Posterior vena cava (tissue), 2 donors: ENCODE measurements at places on chromosomes 7 and 10.

DNA sequence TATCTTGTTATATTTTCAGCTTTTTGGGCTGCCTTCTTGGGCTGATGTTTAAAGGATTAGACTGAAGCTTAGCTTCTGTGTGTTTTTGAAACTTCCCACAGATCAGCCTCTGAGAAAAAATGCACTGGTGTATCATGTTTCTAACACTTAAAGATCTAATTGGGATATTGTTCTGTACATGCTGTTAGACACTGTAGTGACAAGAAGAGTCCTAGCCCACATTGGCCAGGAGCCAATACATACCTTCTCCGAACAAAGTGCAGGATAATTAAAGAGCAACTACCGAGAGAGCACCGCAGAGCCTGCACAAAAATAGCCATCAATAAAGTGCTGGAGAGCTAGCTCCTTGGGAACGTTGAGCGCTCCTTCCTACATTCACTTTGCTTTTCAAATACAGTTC is 289.4 kb upstream of the SP8 start:
- no peak for DNase-seq

DNA sequence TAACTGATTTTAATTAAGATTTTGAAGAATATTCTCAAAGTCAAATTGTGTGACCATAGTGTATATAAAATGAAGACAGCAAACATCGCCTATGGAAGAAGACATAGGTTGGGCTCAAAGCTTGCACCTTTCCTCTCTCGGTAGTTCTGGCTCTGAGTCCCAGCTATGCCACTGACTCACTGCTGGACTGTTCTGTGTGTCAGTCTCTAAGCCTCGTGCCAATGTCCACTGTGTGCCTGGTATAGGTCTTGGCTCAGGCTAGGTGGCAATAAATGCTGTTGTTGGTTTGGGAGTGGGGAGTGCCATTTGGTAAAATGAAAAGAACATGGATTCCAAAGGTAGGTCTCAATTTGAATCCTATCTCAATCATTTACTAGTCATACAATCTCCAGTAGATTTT is 137.5 kb upstream of the RHEB start:
- no peak for DNase-seq

DNA sequence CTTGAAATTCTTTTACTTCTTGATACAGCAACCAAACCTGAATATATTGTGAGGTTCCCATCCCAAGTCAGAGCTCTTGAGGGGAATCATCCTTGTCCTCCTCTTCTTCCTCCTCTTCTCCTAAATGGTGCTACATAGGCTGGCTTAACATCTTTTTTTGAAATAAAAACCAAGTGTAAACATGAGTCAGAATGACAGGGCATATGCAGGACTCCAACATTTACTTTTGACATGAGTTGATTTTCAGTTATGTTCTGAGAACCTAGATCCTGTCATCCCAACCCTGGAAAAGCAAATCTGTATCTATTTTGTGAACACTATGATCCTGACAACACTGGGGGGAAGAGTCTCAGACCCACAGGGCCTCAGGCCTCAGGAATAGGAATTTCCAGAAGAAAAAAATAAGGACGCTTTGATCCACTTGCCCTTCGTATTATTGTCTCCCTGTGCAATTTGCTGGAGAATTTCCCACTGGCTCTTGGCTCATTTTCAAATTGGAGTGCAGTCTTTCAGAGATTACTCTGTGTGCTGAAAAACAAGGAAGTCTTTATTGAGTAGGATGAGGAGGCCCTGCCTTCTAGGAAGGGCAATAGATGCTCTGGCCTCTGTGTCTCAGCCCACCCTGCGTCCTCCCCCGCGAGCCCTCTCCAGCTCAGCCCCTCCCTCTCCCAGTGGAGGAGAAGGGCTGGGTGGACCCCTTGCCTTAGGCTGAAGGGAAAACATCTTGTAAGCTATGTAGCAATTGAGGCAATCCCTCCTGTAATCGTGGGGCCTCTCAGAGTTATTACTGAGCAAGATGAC is 121.6 kb downstream of the CREB5 start:
- no peak for DNase-seq

GRCh38 chr7:27944643-27945042 is 204.7 kb downstream of the TAX1BP1 start:
- no peak for DNase-seq

- DNase-seq = peak; percentile 83
Observed at GRCh38 chr7:44962483-44963251, 16.1 kb downstream of the MYO1G start.
